CD4-positive, alpha-beta T cell treated with Interferon gamma for 1 hour (primary cell): ENCODE measurements at places on chromosomes 1 and 21.

DNA sequence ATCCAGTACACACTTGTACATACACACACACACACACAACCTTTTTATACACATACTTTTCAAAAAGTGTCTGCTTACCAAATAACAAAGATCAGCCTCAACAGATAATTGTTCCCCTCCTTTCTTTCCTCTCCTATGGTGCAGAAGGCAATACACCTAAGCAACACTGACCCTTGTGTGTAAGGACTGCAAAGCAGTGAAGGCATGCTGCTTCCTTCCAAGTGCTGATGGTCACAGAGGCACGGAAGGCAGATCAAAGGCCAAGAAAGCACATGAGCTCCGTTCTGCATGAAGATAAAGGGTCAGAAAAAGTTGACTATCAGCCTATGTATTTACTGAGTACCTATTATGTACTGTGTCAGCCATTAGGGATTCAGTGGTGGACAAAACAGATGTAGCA is 168.8 kb downstream of the TNR start:
- DNase-seq, result no peak

GRCh38 chr1:33354707-33355316 is 33.9 kb upstream of the A3GALT2 start:
- no peak for DNase-seq

GRCh38 chr1:116492358-116492811 is 78.4 kb downstream of the CD58 start:
- DNase-seq, result no peak

DNA sequence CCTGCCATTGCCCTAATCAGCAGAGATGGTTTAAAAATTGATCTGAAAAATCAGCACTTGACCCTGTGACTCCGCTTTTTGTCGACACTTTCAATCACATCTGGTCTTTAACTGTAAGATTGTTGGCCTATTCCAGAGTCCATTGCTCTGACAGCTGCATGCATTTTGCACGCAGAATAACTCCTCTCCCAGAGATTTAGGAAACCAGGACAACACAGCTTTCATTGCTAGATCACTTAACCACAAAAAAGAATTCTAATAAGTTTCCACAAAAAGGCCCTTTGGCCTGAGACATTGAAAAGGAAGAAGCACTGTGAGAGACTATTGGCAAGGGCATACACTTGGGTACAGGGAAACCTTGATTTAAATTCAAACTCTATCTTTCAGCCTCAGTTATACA is 373.1 kb downstream of the TGFB2 start:
- DNase-seq, result no peak

- DNase-seq, result peak; percentile 17
Measured at GRCh38 chr1:200905411-200906052, 10.8 kb downstream of the INAVA start.

GRCh38 chr21:32772281-32773047 is 909 bp upstream of the PAXBP1 start:
- peak; percentile 27 for DNase-seq

DNA sequence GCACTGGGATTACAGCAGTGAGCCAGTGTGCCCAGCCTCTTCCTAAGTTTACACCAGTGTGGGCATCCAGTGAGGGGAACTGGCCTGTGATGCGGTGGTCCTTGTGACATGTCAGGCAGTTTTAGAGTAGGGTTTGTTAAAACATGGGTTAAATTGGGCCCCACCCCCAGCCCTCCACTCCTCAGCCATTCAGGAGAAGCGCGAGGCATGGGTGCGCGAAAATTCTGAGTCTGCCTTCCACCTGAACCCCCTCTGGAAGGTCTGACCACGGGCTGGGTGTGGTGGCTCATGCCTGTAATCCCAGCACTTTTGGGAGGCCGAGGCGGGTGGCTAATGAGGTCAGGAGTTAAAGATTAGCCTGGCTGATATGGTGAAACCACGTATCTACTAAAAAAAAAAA is 51.7 kb downstream of the SKI start:
- no peak for DNase-seq

DNA sequence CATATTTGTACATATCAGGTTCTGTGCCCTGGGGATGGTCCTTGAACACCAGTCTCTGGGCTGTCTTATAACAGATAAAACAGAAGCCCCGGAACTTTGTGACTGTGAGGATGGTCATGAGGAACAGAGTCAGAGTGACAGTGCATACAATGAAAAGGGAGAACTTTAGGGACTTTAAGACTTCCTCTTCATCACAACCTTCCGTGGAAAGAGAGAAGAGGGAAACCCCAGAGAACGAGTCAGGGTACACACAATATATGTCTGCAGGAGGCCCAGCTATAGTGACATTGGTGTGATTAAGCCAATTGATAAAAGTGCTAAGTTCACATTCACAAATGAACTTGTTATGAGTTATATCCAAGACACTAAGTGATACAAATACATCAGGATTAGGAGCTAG is 32.1 kb downstream of the TLR5 start:
- no peak for DNase-seq

- no peak for DNase-seq
Measured at GRCh38 chr1:231186356-231187115, 24.7 kb downstream of the TRIM67 start.

DNA sequence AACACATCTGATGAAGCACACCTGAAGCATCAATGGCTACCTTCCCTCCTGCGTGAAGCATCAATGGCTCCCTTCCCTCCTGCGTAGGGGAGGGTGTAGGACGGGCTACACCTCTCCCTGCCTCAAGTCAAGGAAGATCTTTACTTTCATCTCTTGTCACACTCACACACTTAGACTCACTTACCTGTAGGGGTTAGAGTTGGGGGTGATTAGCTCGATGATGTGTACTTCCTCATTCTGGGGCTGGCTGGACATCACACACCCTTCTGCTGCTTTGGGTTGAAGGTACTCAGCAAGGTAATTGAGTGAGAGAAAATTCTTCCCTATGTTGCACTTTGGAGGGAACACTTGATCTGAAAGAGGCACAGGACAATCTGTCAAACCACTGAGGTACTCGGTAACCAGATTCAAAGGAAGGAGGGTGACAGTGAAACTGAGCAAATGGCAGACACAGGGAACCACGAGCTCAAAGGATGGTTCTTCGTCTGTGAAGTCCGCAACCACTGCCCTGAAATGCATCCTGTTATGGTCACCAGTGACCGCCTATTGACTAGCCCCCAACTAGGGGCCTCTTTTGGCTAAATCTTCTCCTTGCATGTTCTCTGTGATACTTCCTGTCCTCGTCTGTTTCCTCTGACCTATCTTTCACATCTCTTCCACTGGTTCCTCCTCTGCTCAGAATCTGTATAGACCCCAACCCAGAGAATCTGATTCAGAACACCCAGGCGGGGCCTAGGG is 156.2 kb downstream of the TGFBR3 start:
- no peak for DNase-seq

DNA sequence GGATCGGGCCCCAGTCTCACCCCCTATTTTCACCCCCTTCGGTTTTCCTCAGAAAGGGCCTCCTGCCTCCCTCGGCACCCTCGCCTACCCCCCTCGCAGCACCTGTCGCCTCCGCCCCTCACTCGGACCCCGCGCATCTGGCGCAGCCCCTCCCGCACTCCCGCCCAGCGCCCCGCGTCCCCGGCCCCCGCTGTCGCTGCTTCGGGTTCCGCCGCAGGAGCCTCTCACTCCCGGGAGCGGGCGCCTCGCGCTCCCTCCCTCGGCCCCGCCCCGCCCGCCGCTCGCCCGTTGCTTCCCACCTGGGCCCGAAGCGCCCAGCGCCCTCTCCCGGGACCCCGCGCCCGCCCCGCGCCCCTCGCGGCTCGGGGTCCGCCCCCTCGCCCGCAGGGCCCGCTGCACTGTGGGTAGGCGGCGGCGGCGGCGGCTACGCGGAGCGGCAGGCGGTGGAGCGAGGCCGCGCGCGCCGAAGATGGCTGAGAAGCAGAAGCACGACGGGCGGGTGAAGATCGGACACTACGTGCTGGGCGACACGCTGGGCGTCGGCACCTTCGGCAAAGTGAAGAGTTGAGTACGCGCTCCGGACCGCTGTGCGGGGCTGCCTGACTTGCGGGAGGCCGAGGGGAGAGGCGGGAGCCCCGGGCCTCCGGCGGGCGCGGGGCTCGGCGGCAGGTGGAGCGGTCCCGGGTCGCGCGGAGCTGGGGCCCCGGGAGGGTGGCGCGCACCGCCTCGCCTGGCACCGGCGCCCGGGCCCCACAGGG is at the start of gene PRKAA2:
PRKAA2 (plus strand) TSS at position 396 of the 758 bp plus-strand sequence; CDS start at position 470, 74 bp downstream.
- DNase-seq, result no peak

GRCh38 chr1:119808491-119808890 is 2.8 kb downstream of the REG4 start:
- DNase-seq, result no peak

GRCh38 chr1:226551299-226551698 is 2.7 kb downstream of the STUM start:
- no peak for DNase-seq

- DNase-seq, result peak; percentile 41
Measured at GRCh38 chr1:154716011-154716410, 108.0 kb upstream of the ADAR start.

GRCh38 chr1:224766266-224766665 is 150.1 kb downstream of the CNIH3 start:
- no peak for DNase-seq

GRCh38 chr1:114549137-114549536 is 32.3 kb downstream of the BCAS2 start:
- DNase-seq, result no peak

- DNase-seq, result no peak
Measured at GRCh38 chr1:205346956-205347574, 9.7 kb downstream of the KLHDC8A start.

GRCh38 chr1:153429266-153430165 is 13.2 kb downstream of the S100A7A start:
- DNase-seq, result no peak

DNA sequence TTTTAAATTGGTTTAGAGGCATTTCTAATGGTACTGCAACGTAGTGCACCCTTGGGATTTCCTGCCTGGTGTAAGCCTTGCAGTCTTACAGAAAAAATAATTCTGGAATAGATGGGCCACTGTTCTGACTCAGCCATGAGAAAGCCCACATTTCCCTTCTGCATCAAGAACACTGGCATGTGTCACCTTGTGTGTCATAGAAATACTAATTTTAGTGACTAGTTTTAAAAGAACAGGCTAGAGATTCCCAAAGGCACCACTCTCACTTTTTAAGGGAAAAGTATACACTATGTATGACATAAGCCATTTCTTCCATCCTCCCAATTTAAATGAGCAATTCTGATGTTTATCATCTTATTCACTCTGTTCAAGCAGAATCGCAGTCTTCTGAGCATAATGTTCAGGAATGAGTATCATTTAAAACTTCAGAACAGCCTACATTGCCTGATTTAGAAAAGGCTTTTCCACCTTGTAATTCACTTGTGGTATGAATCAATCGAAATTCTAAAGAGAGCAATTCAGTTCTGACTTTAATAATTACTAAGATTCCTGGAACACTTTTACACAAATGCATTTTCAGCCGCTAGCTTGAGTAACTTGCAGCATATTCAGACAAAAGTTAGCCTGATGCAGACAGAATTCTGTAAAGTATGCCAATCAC is 18.8 kb downstream of the RGS13 start:
- no peak for DNase-seq

- no peak for DNase-seq
Measured at GRCh38 chr1:54571803-54572541, 23.9 kb downstream of the ACOT11 start.

GRCh38 chr1:205267306-205267902 is 39.7 kb downstream of the TMCC2 start:
- no peak for DNase-seq

- peak; percentile 59 for DNase-seq
Measured at GRCh38 chr1:28580722-28581530, 11.1 kb upstream of the RAB42 start.

GRCh38 chr1:22018583-22019559 is 17.4 kb downstream of the CELA3A start:
- DNase-seq, result peak; percentile 65

- DNase-seq, result no peak
Measured at GRCh38 chr1:158969855-158970254, 38.5 kb downstream of the PYHIN1 start.

GRCh38 chr1:21436488-21437340 is 3.2 kb upstream of the NBPF3 start:
- DNase-seq, result no peak

GRCh38 chr1:221712198-221712684 is 29.6 kb downstream of the DUSP10 start:
- peak; percentile 36 for DNase-seq

- no peak for DNase-seq
Measured at GRCh38 chr1:9500756-9501754, 38.2 kb upstream of the SLC25A33 start.

DNA sequence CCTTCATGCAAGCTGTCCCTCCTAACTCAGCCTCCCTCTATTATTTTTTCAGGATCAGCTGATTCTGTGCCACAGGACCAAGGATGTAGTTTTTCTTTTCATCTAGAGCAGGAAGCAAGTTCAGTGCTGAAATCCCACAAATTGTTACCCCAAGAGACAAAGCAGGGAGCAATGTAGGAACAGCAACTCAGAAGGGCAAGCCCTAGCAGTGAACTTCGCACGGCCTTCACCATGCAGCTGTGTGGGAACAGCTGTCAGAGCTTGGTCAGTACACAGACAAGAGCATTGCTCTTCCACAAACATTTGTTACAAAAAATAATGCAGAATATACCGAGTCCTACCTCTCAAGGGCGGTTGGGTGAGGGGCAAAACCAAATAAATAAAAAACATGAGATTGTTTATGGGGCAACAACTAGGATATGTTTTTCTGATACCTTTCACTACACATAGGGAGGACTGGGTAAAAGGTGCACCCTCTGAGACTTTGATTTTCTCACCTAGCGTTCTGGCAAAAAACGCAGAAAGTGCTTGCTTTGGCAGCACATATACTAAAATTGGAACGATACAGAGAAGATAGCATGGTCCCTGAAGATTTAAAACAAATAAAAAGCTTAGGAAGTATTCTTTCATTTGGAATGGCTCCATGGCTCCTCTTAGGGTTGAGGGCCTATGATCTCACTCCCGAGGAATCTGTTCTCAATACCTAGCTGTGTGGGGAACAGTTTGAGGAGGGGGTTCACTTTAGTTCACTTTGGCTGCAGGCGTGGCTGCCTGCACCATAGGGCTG is 37.1 kb upstream of the ANGPTL7 start:
- DNase-seq, result no peak

GRCh38 chr1:177451191-177451590 is 280.4 kb downstream of the BRINP2 start:
- DNase-seq, result no peak

GRCh38 chr1:35726450-35727433 is 8.1 kb upstream of the C1orf216 start:
- peak; percentile 45 for DNase-seq

DNA sequence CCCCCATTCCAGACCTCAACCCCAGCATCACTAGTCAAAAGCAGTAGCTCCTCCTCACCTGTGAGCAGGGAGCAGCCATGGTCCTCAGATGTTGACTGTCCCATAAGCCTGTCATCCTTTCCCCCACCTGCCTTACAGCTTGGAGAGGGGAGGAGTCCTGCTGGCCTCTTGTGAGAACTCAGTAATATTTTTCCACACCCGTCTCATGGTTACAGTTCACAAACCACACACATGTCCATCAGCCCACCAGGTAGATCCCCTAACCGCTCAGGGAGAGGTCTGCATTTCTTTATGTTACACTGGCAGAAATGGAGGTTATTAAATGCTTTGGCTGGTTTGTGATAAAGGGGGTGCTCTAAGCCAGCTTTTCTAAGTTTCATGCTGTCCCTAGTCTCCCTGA is 26.3 kb upstream of the POU3F1 start:
- DNase-seq, result no peak

- no peak for DNase-seq
Measured at GRCh38 chr1:205972491-205973168, 29.4 kb upstream of the SLC26A9 start.

- no peak for DNase-seq
Measured at GRCh38 chr1:22223176-22223575, 80.3 kb upstream of the WNT4 start.
